ENCODE measurements at places on chromosomes 13 and 19.

DNA sequence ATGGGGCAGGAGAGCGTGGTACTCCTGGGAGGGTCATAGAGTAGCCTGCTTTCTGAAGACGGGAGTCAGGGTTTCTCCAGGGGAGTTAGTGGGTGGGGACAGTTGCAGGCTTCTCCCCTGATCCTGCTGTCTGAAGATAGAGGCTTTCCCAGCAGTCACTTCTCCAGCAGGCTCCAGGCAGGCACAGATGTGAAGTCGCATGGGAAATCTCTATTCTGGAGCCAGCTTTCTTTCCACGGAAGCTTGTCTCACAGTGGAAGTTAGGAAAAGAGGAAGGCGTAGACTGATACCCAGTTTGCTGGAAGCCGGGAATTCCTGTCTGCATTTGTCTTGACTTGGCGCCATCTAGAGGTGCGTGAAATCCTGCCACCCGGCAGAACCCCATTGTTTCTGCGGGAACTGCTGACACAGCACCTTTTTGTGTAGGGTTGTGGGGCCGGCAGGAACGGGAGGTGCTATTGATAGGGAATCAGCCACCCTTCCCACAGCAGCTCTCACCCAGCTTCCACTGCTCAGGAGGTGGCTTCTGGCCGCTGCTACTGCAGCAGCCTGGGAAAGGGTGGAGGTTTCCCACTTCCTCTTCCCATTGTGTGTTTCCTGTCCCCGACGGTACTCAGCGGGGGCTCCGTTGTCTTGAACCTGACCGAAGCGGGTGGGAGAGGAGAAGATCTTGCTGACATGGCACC is 28.5 kb upstream of the NPAS1 start:
- DNase-seq = peak; percentile 69

GRCh38 chr19:848386-848921 is 3.6 kb upstream of the ELANE start:
- no peak for DNase-seq

- no peak for DNase-seq
These were observed 132.1 kb upstream of the SPACA7 start for GRCh38 chr13:112244061-112244460.

DNA sequence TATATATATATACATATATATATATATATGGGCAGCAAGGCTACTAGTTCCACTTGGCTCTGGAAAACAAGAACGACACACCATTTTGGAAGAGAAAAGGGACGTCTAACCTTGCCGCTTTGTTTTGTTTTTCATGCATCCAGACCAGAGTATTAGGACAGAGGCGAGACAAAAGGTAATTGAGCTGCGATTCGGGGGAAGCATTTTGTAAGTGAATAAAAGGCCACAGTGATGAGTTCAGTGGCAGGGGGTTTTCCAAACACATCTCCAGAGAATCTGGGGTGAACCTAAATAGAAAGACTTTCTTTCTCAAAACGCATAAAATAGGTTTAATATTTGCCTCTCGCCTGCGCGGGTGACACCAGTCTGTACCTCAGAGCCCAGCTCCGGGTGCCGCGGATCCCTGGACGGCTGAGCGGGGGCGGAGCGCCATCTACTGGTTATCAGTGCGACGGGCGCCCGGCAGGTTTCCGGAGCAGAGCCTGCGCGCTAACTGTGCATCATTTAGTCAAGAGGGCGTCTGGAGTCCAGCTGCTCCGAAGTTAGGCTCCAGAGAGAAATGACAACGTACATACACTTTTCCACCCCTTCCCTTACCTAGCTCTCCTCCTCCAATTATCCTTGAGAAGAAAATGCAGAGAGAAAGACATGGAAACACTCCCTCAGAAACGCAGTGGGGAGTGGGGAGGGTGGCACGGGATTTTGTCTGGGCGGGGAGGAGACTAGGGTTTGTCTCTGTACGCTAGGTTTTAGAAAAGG is 262.3 kb downstream of the TBC1D4 start:
- DNase-seq = peak; percentile 63

- no peak for DNase-seq
These were observed 3.5 kb upstream of the OR7D2 start for GRCh38 chr19:9175326-9175725.

GRCh38 chr13:36454987-36455386 is 22.7 kb downstream of the CCNA1 start:
- DNase-seq = no peak

- DNase-seq = no peak
These were observed 30.4 kb downstream of the ARHGEF7 start for GRCh38 chr13:111145506-111145905.

GRCh38 chr13:24267274-24267673 is 42.1 kb upstream of the C1QTNF9 start:
- no peak for DNase-seq

GRCh38 chr19:29860492-29860891 is 48.7 kb downstream of the CCNE1 start:
- DNase-seq = no peak

DNA sequence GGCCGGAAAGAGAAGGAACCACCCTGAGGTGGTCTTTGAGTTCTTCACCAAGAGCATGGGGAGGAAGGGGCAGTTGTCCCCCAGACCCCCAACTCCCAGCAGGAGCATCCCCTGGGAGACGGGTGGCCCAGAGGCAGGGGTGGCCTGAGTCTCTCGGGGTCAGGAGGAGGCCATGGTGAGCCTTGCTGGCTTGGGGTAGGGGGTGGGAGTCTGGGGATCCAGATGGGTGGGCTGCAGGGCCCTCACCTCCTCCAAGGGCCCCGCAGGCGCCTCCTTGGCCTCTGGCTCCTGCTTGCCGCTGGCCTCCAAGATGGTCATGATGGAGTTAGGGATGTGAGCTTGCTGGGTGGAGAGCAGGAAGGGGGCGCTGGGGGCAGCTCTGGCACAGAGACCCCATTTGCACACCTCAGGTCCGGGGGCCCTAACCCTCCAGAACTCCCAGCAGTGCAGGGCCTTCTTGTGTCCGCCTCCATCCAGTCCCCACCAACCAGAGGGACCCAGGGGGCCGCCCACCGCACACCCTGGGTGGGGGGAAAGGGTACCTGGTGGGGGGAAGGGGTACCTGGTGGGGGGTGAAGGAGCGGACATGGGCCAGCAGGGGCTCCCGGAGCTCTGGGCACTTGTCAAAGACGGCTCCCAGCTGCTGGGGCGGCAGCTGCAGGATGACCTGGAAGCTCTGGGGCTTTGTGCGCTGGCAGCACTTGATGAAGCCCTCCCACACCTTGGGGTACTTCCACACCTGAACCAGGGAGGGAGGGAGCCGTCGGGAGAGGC is 1.3 kb upstream of the RSPH6A start:
- DNase-seq = no peak

GRCh38 chr13:59970847-59971246 is 192.9 kb downstream of the DIAPH3 start:
- no peak for DNase-seq

GRCh38 chr13:111330066-111330610 is 9.7 kb downstream of the TEX29 start:
- no peak for DNase-seq

DNA sequence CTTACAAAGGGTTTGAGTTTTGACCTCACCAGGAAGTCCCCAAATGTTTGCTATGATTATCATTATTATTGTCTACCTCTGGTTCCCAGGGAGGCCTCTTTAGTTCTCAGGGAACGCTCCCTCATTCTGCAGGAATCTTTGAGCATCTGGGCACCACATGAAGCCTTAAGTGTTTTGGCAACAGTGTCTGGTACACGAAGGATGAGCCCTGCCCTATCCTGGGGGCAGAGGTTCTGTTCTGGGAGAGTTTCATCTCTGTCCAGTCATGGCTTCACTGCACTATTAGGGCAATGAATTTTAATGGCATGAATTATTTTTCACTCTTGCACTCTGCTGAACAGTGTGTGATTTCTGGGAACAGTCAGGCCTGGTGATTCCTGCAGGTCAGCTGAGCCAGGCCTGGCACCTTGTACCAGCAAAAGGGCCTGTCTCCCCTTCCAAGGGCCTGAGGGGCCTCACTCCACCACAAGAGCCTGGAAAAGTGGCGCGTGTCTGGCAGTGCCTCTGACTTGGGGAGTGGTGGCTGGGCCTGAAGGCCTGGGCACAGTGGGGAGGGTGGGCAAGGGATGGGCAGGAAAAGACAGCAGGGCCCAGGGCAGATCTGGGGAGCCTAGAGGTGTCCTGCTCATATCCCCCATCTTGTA is 4.6 kb downstream of the FAM187B start:
- no peak for DNase-seq

DNA sequence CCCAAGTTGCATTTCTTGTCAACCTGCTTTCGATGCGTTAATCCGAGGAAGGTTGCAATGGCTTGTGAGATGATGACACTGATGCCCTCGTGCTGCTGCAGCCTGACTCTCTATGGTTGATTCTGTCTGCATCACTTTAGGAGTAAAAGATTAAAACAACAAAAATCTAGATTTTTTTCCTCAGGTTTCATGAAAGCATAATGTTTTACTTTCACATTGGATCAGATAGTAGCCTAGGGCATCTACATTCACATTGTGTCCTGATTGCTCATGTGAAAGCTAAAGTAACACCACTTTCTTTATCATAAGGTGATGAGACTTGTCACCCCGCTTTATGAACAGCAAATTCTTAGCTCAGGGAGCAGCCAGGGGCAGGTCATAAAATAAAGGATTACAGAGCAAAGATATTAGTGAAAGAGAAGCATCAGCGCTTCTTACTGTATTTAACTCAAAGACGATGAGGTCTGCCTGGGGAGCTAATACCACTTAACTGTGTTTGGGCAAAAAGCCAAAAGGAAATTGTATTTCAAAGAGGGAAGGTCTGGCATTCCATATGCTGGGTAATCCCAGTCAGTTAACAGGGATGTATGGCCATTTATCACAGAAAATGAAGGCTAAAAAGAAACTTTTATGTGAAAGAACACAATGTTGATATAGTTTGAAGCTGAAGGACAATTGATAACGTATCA is 270.5 kb downstream of the GPC6 start:
- no peak for DNase-seq

DNA sequence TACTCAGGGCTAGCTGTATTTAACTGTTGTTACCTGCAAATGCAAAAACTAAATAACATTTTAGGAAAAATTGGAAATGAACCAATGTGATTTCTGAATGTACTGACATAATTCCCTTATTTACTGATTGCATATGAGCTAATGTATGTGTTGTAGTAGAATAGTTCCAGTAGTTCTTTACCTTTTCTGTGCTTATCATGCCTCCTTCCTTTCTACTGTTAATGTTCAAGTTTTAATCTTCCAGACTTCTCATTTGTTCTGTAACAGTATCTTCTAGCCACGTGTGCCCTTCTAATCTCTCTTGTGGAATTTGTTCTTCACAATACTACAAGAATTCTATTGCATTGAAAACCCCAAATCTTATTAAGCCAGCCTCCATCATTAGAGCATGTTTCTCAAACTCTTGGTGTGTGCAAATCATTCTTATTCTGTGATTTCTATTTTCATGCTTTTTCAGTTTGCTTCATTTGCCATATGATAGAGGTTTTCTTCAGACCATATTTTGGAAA is 17.7 kb downstream of the LSM14A start:
- no peak for DNase-seq

DNA sequence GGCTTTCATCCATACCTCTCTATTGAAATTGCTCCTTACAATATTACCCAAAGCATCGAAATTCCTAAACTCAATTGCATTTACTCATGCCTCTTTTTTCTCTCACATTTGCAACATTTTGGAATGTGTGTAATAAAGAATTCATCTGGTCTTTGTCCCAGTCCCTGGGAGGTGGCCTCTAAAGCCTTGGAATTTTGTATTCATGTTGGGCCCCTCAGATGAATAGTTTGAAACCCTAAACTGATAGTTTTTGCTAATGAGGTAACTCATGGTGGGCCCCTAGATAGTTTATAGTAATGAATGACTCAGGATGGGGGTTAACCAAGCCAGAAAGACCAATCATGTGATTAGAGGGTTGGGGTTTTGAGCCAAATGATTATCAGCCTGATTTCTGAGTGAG is 490.4 kb downstream of the DIAPH3 start:
- no peak for DNase-seq

- no peak for DNase-seq
These were observed 3.8 kb upstream of the APC2 start for GRCh38 chr19:1445932-1446712.

DNA sequence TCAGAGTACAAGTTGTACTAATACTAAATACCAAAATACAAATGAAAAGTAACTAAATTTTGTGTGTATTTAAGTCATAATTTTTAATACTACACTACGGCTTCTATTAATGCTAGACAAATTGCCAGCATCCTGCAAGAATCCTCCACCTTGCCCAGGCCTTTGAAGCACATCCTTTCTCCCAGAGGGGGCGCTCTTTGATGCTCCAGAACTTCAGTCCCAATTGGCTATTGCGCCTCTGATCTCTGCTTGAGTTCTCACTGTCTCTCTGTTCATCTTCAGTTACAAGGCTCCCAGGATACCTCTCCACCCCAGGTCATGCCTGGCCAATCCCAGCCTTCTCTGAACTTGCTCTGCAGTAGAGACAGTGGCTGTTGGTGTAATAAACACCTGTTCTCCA is 141.0 kb downstream of the DCLK1 start:
- DNase-seq = no peak

GRCh38 chr19:58544591-58545285 is 874 bp downstream of the TRIM28 start:
- peak; percentile 66 for DNase-seq

- DNase-seq = no peak
These were observed 296.5 kb downstream of the LMO7 start for GRCh38 chr13:75932636-75933035.

GRCh38 chr13:93794197-93794885 is 567.7 kb downstream of the GPC6 start:
- DNase-seq = no peak

DNA sequence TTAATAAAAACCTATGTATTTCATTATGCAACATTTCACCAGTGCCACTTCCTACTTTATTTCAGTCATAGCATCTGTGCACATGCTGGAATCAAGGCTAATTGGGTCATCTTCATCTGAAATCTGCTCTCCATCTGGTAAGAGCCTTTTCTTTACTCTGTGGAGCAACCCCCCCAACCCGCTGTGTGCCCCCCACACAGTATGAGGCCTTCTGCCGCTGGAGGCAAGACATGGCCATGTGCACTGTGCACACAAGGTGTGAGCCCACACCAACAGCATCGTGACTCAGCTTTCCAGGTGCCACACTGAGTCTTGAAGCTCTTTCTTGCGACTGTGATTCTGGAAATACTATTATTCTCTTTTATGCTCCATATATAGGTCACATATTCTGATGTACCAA is 471.0 kb downstream of the TBC1D4 start:
- DNase-seq = no peak

DNA sequence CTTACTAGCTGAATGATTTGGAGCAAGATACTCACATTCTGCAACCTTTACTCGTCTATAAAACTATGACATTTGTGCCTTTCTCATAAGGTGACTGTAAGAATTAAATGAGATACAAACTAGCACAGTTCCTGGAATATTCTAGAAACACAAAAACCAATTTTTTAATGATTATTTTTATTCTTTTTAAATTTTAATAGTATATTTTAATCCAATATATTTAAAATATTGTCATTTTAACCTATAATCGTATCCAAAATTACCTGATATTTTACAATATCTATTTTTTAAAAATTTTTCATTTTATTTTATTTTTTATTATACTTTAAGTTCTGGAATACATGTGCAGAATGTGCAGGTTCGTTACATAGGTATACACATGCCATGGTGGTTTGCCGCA is 238.1 kb downstream of the OLFM4 start:
- DNase-seq = no peak
